ENCODE measurements at places on chromosomes 4 and X.

GRCh38 chrX:134712272-134712671, 54.0 kb upstream of the PLAC1 start:
- no peaks in the 10 kb centered on the region for H3K4me1 ChIP-seq
- DNase-seq = no peak
- no peak overlapping the region for H3K27ac ChIP-seq
- no peak overlapping the region for H3K4me3 ChIP-seq

GRCh38 chr4:146105464-146105863, 70.1 kb upstream of the LSM6 start:
- no peak for DNase-seq
- H3K4me3 ChIP-seq = no peak overlapping the region
- no peaks in the 10 kb centered on the region for H3K36me3 ChIP-seq
- H3K4me1 ChIP-seq = no peaks in the 10 kb centered on the region
- H3K27me3 ChIP-seq = no peaks in the 10 kb centered on the region

DNA sequence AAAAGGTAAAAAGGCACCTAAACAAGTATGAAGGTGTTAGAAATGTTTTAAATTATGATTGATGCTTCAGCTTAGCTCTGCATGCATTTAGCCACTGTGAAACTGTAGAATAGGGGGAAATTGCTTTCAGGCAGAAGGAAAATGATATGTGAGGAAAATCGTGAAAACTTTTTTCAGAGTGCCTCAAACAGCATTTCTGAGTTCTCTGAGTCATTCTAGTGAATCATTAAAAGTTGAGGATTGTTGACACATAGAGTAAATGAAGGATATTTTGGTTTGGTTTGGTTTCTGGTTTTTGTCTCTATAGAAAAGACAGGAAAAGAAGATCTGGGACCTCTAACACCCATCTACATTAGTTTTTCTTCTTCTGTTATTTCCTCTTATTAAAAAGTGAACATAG, 332.5 kb upstream of the TRAM1L1 start:
- no peak for DNase-seq
- no peak overlapping the region for H3K4me3 ChIP-seq
- H3K27me3 ChIP-seq = no peaks in the 10 kb centered on the region
- H3K4me1 ChIP-seq = no peaks in the 10 kb centered on the region
- H3K27ac ChIP-seq = no peak overlapping the region

DNA sequence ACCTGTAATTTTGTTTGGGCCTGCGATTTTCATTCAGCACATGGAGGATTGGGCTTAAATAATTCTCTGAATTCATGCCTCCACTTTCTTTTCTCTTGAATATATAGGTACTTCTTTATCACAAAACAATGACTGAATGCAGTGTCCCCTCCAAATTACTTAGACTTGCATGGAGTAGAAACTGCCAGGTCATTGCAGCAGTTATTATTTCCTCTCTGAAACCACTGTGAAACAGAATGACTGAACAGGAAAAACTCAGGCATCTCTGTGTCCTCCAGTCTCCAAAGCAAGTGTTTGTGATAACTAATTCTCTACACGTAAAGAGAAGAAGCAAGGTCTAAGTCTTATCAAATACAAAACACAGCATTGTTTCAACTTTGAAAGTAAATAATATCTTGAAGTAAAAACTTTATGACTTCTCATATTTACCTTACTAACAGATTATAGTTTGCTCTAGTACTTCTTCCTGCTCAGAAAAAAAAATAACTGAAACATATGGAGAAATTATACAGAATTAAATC, 144.5 kb upstream of the DIAPH2 start:
- H3K36me3 ChIP-seq = no peaks in the 10 kb centered on the region
- H3K27ac ChIP-seq = no peak overlapping the region
- peaks cover 45% of the 10 kb centered on the region for H3K27me3 ChIP-seq
- H3K4me3 ChIP-seq = no peak overlapping the region

All from breast epithelium (tissue), 4 donors.